Daoy (cell line): ENCODE measurements at places on chromosomes 7 and 10. TPM values are rescaled to one million over a fixed set of nuclear protein-coding genes. Genes with fewer than 3 reads are reported as not detected.

The ZNF722 gene
- total RNA-seq, result not detected in 2 replicates

The PDK4 gene
- 0.63 and 0.71 TPM in 2 replicates for total RNA-seq

The SORBS1 gene
- 4.9 and 5.4 TPM in 2 replicates for total RNA-seq

DNA sequence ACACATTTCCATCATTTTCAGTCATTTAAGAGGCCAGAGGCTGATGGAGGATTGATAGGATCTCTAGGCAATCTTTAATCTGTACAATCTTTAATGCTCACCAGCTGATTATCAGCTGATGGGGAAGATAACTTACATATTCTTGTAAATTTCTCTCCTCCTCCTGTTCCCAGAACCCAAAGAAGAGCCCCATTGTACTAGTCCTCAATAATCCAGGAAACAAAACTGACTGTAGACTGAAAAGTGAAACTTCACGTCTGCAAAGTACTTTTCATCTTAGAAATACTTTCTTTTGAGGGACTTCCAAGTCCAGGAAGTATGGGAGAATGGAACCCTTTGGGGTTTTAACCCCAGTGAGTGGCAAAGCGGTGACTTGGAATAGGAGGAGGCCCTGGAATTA, 283.3 kb downstream of the FRMD4A start:
- DNase-seq, result no peak

GRCh38 chr10:114048472-114048871, 4.8 kb downstream of the ADRB1 start:
- no peak for DNase-seq

- DNase-seq, result no peak
Measured at GRCh38 chr7:78568690-78569089, 770.1 kb downstream of the PHTF2 start.

GRCh38 chr7:41811941-41812340, 109.1 kb upstream of the INHBA start:
- DNase-seq, result no peak

DNA sequence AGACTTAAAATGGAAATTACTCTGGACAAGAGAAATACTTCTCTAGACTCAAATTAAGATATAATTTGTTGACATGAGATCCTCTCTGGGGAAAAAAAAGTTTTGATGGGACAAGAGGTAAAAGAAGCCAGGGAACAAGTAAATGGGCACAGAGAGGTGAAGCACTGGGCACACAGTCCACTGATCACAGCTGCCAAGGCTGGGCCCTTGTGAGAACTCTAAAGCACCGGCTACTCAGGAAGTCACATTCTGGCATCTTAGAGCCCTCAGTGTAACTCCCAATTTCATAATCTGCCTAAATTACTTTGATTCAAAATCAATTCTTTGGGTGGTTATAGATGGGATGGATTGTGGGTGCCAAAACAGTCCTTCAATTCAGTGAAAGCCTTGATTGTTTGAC, 123.2 kb upstream of the CACNA2D1 start:
- no peak for DNase-seq

DNA sequence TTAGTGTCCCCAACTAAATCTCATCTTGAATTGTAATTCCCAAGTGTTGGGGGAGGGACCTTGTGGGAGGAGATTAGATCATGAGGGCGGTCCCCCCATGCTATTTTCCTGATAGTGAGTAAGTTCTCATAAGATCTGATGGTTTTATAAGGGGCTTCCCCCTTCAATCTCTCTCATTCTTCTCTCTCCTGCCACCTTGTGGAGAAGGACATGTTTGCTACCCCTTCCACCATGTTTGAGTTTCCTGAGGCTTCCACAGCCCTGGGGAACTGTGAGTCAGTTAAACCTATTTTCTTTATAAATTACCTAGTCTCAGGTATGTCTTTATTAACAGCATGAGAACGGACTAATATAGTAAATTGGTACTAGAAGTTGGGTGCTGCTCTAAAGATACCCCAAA, 365.6 kb downstream of the ANKRD7 start:
- no peak for DNase-seq
